Bronchial smooth muscle cell (primary cell): ENCODE measurements at places on chromosomes 5 and 9. TPM values are rescaled to one million over a fixed set of nuclear protein-coding genes. Genes with fewer than 3 reads are reported as not detected.

CCNJL gene
- under 0.01 and 0.09 TPM in 2 replicates for total RNA-seq

MPDZ gene
- total RNA-seq: 11.2 and 39.6 TPM in 2 replicates

NSG2 gene
- total RNA-seq: not detected in 2 replicates

KIF4B gene
- total RNA-seq: under 0.01 and 0.09 TPM in 2 replicates

PDZD2 gene
- total RNA-seq: 0.09 and 0.16 TPM in 2 replicates

NFIB gene
- 7.6 and 10.7 TPM in 2 replicates for total RNA-seq

ADAMTS6 gene
- 37.8 and 49.9 TPM in 2 replicates for total RNA-seq

CCDC192 gene
- total RNA-seq: not detected in 2 replicates

BNC2 gene
- 28.8 and 42.7 TPM in 2 replicates for total RNA-seq

BDP1 gene
- total RNA-seq: 9.0 and 13.9 TPM in 2 replicates

CDO1 gene
- total RNA-seq: 29.2 and 49.2 TPM in 2 replicates

PALM2AKAP2 gene
- total RNA-seq: 1.9 and 3.0 TPM in 2 replicates

DNM1 gene
- total RNA-seq: 63.7 and 82.3 TPM in 2 replicates

SLCO6A1 gene
- not detected in 2 replicates for total RNA-seq

EGFLAM gene
- total RNA-seq: 0.16 and 0.26 TPM in 2 replicates

RNF20 gene
- total RNA-seq: 31.7 and 45.4 TPM in 2 replicates

ENTPD8 gene
- total RNA-seq: under 0.01 TPM in 1 of 2 replicates, not detected in the other

C5orf58 gene
- total RNA-seq: not detected in 2 replicates

PCDH12 gene
- total RNA-seq: under 0.01 TPM in 1 of 2 replicates, not detected in the other

PDCD1LG2 gene
- 1.9 and 2.7 TPM in 2 replicates for total RNA-seq

HNRNPH1 gene
- 625 and 786 TPM in 2 replicates for total RNA-seq

NEURL1B gene
- total RNA-seq: 0.47 and 5.1 TPM in 2 replicates

FYB1 gene
- total RNA-seq: 0.16 TPM in 1 of 2 replicates, not detected in the other

ABLIM3 gene
- 23.6 and 24.9 TPM in 2 replicates for total RNA-seq

NME5 gene
- 2.7 and 3.9 TPM in 2 replicates for total RNA-seq

TAF1L gene
- under 0.01 TPM in 2 replicates for total RNA-seq
